ENCODE measurements at places on chromosomes 1 and 21.

DNA sequence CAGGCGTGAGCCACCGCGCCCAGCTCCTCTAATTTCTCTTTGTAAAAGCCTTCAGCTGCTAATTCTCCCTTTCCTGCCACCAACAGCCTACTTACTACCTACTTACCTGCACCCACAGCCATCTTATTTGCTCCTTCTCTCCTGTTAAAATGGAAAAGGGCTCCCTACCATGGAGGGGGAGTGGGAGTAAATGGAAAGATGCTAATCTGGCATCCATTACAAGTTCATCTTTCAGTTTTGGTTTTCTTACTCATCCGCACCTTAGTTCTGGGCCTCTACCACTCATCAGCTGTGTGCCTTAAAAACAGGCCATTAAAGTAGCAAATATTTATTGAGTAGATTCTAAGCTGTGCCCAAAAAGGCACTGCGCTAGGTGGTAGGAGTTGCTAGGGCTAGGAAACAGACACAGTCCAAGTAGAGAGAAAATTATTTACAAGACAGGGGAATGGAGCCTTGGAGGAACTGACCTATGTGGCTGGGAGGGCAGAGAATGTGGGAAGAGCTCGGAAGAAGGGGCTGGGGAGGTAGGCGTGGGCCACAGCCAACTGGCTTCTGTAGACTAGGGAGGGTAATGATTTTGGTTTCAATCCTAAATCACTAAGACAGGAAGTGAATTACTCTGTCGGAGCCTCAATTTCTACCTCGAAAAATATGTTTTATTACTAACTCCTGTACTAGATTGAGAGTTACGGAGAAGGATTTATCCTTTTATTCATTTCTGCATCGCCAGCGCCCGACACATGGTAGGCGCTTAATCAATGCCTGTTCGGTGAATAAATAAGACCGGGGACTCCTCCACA lies 685 bp upstream of the DDI2 start:
- no peak for DNase-seq

- no peak for DNase-seq
Measured at GRCh38 chr1:85607126-85607920, 26.8 kb downstream of the CCN1 start.

DNA sequence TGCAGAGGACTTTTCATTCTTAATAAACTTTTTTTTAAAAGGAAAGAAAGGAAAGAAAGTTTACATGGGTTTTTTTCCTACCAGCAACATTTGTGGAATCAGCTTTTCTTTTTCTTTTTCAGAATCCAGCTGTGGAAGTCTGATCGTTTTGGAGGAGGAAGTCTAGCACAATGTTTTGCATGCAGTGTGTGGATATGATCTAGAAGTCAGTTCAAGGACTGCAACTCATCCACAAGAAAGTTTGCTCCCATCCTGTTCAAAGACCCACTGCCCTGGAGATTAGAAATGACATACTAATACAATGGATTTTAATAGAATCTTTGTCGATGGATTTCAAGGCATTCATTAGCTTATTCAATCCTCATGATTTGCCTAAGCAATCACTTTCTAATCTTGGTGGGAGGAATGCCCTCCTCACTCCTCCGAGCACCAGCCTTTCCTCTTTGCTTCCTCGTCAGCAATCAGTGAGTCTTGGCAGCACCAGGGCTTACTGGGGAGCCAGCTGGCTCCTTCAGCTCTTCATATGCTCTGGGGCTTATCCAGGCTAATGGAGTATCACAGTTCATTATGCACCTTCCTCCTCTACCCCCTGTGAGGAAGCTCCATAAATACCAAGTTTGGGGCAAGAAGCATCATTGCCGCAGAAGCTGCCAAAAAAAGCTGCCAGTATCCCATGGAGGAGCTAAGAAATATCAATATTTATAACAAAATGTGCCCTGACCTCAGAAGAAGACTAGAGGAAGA lies 392.3 kb upstream of the PKN2 start:
- DNase-seq: no peak

DNA sequence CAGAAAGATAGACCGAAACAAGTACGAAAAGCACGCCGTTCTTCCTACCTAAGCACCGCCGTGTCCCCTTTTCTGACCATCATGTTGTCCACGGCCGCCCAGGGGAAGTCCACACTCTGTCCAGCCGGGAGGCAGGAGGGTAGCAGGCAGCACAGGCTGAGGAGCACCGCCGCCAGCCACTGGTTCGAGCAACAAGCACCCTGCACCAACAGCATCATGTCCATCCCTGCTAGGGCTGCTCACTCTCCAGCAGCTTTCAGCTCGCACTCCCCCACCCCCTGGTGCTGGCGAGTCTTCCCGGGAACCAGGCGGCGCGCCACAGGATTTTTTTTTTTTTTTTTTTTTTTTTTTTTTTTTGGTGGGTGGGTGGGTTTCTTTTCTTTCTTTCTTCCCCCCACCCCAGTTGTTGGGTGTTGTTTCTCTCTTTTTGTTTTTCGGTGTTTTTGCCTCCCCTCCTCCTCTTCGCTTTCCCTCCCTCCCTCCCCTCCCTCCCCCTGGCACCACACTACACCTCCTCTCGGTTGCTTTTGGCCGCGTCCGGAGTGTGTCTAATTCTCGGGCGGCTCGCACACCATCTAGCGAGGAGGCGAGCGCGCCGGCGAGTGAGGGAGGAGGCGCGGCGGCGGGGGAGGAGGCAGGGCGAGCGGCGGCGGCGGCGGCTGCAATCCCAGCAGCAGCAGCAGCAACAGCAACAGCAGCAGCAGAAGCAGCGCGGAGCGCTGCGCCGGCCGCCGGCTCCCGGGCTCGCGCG lies at the start of gene NEGR1:
Gene NEGR1 (minus strand): TSS at position 269 of the 751 bp plus-strand sequence.
- DNase-seq: no peak

DNA sequence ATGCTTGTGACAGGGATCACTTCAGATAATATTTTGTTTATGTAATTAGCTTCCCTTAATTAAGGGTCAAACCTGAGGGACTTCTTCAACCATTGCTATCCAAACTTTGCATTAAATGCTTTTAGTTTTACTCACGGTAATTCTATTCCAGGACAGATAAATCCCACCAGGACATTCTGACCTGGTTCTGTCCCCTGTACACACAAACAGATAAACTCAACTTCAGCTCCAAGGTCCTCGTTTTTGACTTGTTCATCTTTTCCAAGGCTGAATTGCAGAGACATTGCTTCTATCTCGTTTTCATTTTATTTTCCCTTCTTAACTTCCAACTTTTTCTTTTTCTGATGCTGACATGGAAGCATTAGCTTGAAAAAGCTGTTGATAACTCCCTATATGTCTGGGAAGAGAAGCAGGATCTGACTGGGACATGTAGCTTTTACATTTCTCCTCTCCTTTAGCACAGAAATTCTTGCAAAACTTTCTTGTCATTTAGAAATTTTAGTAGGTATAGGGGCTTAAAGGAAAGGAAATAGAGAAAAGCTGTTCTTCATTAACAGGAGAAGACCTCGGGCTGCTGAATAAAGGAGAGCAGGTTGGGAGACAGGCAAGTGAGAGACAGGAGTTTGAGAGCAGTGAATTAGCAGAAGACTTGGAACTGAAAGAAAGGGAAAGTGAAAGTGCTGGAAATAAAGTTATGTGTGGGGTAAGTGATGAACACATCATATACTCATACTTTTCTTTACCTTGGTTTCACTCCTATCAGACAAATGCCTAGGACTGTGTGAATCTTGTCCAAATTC lies 231.7 kb upstream of the B3GALT2 start:
- DNase-seq: no peak

DNA sequence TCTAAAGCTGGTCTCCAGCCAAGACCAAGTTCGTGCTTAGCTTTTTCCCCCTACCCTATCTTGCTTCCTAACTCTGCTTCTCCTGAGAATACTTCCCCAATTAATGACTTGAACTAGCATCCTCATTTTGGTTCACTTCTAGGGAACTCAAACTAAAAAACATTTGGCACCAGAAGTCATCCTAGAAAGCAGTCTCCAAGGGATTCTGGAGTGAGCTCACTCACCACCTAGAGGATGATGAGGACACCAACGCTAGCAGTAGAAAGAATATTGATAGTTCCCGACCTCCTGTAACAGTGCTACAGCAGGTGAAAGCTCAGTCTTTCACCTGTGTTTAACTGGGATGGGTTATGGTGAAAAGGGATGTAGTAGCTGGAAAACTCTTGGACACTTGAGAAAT lies 4.7 kb upstream of the PSMB2 start:
- DNase-seq: no peak

GRCh38 chr1:159010391-159010790 lies 684 bp downstream of the IFI16 start:
- no peak for DNase-seq

DNA sequence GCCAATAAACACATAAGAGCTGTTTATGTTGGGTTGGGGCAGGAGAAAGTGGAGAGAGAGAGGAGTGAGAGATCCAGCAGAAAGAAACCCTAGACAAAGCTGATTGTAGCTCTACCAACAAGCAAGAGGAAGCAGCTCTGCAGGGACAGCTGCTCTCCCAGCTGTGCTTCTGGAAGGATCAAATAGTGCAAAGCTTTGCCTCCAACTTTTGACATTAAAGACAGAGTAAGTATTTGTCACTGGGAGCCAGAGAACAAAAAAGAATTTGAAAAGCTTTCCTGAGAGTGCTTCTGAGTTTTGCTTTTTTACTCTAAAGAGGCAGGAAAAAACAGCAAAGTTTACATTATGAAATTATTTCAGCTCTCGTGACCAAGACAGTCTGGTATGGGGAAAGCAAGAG lies 28.5 kb upstream of the C1orf198 start:
- DNase-seq: no peak

- no peak for DNase-seq
Measured at GRCh38 chr1:90726425-90726985, 9.4 kb upstream of the BARHL2 start.

DNA sequence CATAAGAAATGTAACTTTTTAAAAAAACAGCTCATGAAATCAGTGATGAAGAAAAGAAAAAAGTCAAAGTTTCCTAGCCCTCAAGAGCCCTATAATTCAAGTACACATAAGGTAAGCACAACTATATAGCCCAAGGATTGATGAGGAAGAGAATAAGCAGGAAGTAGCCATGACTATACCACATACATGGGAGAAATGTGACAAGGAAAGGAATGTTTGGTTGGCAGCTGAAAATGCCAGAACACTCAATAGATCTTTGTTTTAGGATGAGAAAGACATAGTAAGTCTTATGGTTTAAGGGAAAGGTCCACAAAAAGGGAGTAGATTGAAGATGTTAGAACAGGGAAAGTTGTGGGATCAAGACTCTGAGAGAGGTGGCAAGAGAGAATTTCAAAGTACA lies 5.7 kb downstream of the DOCK7 start:
- no peak for DNase-seq

DNA sequence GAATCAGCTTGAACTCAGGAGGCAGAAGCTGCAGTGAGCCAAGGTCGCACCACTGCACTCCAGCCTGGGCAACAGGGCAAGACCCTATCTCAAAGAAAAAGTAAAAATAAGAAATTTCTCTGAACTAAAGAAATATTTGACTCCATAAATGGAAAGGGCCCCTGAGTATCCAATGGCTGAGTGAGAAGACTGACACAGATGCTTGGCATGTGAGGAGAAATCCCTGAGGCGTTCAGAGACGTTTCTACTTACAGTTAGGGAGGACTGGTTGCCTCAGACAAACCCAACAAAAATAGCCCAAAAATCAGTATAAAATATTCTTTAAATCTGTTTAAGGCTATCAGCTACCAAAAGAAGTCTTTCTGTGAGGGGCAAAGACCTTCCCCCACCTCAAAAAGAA lies 3.0 kb upstream of the SUMO3 start:
- DNase-seq: no peak

- DNase-seq: no peak
Measured at GRCh38 chr1:200901350-200901749, 6.7 kb downstream of the INAVA start.

DNA sequence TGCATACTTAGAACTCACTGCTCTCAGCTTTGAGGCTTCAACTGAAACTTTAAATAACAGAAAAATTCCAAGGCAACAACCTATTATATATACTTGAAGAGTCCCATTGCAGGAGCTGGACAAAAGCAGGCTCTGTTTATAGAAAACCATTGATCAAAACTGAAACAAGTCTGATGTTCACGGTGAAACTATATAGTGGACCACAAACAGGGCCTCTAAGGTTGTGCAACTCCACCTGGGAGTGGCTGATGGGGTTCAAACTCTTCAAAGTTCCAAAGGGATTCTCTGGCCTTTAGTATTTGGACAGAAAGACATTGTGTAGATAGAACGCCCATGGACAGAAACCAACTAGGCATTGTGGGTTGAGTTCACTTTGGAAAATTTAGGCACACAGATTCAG lies 140.3 kb downstream of the ZC3H11B start:
- DNase-seq: no peak

DNA sequence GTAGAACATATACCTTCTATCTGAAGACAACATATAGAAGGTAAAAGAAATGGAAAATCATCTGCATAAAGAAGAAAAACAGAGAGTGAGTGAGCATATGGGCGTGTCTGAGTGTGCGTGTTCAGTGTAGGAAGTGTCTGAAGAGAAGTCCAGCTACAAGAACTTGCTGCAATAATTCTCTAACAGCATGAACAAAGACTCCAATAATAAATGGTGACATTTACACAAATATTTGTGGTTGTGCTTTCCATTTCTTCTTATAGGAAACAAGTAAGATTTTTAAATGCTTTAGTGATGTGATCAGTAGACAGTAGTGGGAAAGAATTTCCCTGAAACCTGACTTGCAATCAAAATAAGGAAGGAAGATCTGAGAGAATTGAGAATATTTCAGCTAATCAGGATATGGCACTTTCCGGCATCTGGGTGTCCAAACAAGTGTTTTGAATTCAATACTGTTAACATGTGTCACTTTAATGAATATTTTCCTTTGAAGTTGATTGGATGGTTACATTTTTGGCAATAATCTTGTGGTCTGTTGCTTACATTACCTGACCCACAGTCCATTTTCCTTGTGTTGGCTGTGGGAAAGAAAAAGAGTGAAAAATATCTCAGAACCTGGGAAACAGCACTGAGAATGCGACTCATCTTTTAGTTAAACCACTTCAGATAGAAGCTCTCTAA lies 154.0 kb downstream of the TGFB2 start:
- DNase-seq: no peak

- DNase-seq: no peak
Measured at GRCh38 chr1:167104256-167104633, 10.4 kb downstream of the STYXL2 start.

DNA sequence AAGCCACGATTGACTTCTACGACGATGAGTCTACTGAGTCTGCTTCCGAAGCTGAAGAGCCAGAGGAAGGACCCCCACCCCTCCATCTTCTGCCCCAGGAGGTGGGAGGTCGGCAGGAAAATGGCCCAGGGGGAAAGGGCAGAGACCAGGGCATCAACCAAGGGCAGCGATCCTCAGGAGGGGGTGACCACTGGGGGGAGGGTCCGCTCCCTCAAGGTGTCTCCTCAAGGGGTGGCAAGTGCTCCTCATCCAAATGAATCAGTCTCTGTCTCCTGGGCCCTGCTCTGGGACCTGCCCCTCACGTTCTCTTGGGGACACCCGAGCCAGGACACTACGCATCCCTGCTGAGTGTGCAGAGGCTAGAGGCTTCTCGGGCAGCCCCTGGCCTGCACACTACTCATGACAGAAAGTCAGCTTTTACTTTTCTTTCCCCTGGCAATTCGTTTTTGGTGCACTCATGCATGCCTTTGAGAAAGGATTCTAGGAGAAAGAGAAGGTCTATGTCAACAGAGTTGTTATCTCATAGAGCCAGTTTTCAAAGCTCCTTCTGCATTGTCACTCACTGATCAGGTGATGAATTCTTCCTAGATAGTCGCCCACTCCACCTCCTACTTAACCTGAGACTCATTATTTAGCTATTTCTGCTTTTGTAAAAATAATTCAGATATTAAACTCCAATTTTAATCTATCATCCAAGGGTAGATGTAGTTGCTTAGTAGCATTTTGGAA lies 11.6 kb downstream of the RIPPLY3 start:
- DNase-seq: no peak
